Hindlimb muscle (tissue), 1 donor: ENCODE measurements at places on chromosomes 11 and 22. TPM values are rescaled to one million over a fixed set of nuclear protein-coding genes. Genes with fewer than 3 reads are reported as not detected.

GRCh38 chr11:17020831-17021230, 6.6 kb upstream of the PLEKHA7 start:
- DNase-seq, result no peak

DNA sequence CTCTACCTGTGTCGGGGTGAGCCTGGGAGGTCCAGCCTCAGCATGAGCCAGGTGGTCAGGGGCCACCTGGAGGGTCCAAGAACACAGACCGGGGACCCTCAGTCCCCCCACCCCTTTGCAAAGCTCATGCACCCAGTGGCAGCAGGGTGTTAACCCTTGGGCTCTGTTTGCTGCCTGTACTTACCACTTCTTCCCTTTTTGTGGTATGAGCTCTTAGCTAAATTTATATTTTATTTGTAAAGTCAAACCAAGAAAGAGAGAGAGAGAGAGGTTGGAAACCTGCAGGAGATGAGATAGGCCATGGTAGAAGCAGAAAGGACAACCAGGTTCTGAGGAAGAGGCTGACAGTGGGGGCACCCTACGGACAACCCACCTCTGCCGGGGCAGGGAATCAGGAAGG, 29.9 kb downstream of the IL10RA start:
- DNase-seq, result no peak

DNA sequence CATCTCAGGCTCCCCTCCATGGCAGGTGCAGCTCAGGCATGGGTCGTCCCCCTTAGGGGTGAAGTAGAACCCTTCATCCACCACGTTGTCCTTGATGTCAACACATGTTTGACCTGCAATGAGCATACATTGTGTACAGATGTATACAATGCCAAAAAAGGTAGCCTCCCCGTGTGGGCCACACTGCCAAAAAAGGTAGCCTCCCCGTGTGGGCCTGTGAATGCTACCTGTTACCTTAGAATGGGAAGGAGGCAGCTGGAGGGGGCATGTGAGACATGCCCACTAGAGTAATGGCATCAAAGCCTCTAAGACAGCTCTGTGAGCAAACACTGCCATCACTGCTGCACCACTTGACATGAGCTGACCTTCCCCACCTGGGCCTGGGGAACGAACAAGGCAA, 73.7 kb downstream of the DGCR2 start:
- DNase-seq, result no peak

GRCh38 chr22:46436595-46437175, 100.7 kb downstream of the CELSR1 start:
- DNase-seq, result no peak

Gene HTR3A
- not detected for polyA plus RNA-seq

DNA sequence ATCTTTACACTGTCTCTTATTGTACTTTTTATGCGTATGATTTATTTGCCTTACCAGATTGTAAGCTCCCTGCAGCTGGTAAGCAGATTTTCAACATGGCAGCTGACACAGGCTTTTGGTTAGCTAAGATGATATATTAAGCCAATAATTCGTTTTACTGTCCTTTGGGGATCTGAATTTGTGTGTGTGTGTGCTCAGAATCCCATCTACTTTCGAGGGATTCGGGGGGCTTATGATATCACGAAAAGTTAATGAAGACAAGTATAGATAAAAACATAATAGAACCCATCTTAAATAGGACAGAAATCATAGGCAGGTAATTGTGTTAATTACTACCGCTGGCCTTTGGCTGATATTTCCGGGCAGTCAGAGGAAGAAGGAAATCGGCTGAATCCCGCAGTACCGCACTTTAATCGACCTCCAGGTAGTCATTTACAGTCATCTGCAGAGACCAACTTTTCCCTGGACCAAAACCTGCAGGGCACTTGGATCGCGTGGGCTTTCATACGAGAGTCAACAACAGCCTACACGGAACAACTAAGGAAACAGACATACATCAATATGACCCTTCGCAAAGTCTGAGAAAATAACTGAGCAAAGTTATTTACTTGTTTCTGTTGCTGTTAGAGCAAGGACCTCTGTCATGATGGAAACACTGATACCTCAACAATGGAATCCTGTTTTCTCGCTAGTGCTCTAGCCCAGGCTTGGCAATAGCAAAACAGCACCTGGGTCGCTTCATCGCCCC, 802 bp downstream of the KBTBD3 start:
- DNase-seq, result no peak

Gene OR10G8
- polyA plus RNA-seq, result not detected
